ENCODE measurements at places on chromosomes 5 and 9. TPM values are rescaled to one million over a fixed set of nuclear protein-coding genes. Genes with fewer than 3 reads are reported as not detected.

The SGCD gene
- total RNA-seq = not detected

The EQTN gene
- not detected for total RNA-seq

The DAB2 gene
- total RNA-seq = not detected

The CARD9 gene
- 1.3 TPM for total RNA-seq

The SPATA6L gene
- 2.1 TPM for total RNA-seq

The PHYHD1 gene
- 0.54 TPM for total RNA-seq

The IFNK gene
- total RNA-seq = not detected

The DPM2 gene
- 49.8 TPM for total RNA-seq

The STPG3 gene
- not detected for total RNA-seq

The PCAT7 gene
- not detected for total RNA-seq

The PCDHGA5 gene
- total RNA-seq = not detected

The PALM2AKAP2 gene
- total RNA-seq = 5.0 TPM

The ECSCR gene
- 1.9 TPM for total RNA-seq

The GABRA1 gene
- total RNA-seq = not detected

The SLC22A4 gene
- 1.9 TPM for total RNA-seq

The FAM81B gene
- total RNA-seq = not detected

The PKD2L2 gene
- total RNA-seq = 0.48 TPM

The ELAVL2 gene
- not detected for total RNA-seq

The PPP3R2 gene
- not detected for total RNA-seq

The ADAMTSL1 gene
- not detected for total RNA-seq

The CDKN2A gene
- total RNA-seq = 0.68 TPM

The MARCOL gene
- not detected for total RNA-seq

The PCDHB9 gene
- not detected for total RNA-seq

The SOHLH1 gene
- total RNA-seq = not detected

The FYB1 gene
- total RNA-seq = 161 TPM

The N4BP3 gene
- total RNA-seq = 0.80 TPM

The IL7R gene
- 309 TPM for total RNA-seq

The PCDHGA6 gene
- total RNA-seq = 0.08 TPM

The TGFBR1 gene
- 13.4 TPM for total RNA-seq

The NUTM2G gene
- total RNA-seq = not detected

The FOXI1 gene
- not detected for total RNA-seq

The ADGRD2 gene
- total RNA-seq = not detected

The PPP2R2B gene
- 1.8 TPM for total RNA-seq

The HBEGF gene
- total RNA-seq = 6.9 TPM

The TARS1 gene
- 192 TPM for total RNA-seq

The CRHBP gene
- total RNA-seq = 0.16 TPM

The CER1 gene
- not detected for total RNA-seq

The MYO10 gene
- total RNA-seq = 1.5 TPM

The PCDHGB6 gene
- total RNA-seq = not detected

The AFAP1L1 gene
- total RNA-seq = 0.07 TPM

The KDM3B gene
- 40.5 TPM for total RNA-seq

The CNTFR gene
- total RNA-seq = 0.34 TPM

The CCNO gene
- not detected for total RNA-seq

The SLC6A7 gene
- total RNA-seq = not detected
